ENCODE measurements at places on chromosomes 2 and 18.

- no peak for DNase-seq
Measured at GRCh38 chr18:23971666-23972230, 42.8 kb upstream of the TTC39C start.

DNA sequence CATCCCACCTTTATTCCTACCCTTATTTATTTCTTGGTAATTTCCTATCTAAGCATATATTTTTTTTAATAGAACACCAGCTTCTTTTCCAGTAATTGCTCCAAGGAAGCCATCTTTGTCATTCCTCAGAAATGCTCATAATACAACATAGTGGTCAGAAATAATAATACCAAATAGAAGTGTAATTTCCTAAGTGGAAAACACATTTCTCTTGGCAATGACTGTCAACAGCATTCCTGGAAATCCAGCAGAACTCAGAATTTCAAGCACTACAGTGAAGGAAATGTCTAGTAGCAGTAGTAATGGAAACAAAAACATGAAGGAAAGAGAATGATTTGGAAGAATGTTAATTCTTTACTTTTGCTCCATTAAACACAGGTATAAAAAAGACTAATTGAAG lies 56.6 kb downstream of the GDF7 start:
- DNase-seq, result no peak

DNA sequence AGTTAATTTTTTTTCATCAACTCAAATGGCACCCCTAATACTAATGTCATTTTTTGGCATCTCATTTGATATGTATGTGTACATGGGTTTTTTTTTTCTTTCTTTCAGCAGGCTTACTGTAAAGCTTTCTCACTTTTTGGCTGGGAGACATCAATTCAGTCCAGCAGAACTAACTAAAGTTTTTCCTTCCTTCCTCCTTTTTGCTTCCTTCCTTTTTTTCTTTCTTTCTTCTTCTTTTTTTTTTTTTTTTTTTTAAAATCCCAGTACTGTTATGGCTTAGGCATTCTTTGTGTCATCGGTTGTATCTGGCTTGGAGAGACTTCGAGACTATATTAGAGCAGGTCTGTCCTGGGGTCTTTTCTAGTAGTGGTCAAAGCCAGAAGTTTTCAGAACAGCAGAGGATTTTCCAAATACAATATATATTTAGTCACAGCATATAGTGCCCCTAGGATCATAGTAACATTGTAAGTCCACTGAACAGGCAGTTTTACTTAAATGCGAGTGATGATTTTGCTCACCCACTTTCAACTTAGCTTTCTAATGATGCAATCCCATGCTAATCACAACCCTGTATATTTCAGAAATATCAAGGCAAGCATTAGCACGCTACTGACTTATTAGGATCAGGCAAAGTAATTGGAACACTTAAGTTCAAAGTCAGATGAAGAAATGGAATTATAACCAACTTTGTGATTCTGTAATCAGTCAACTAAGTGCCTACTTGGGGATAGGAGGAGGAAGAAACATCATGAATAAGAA lies 4.0 kb downstream of the KLHL29 start:
- DNase-seq, result no peak

GRCh38 chr18:36382854-36383253 lies 85.3 kb downstream of the FHOD3 start:
- DNase-seq, result no peak

DNA sequence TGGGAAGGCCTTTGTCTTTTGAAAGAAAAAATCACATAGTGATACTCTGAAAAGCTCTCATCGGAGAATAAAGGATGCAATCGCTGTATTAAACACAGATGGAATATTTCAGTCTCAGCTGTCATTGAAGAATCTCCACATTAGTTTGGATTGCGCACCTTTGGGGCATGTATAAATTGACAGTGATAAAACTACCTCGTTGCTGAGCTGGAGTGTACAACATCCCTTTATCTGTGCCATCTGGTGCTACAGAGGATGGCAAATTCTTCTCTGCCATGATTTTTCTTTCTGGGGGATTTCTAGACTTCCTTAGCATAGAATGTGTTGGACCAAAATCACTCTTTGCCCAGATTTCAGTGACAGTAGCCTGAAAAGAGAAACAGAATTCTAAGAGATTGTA lies 185.3 kb downstream of the PARD3B start:
- DNase-seq, result no peak

DNA sequence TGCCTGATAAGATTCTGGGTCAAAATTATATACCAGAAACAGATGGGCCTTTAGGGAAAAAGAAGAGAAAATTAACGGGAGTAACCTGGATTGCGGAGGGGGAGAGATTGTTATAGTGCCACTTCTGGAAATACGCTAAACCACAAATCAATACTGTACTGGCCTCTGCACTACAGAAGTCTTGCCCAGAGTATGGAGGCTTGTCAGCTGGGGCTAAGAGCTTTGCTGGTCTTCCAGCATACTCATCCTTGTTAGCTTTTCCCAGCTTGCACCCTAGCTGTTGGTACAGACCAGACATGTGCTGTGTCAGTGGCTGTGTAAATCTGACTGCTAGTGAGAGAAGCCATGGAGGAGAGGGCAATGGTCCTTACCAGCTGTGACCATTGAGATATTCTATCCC lies 8.9 kb downstream of the AGBL5 start:
- no peak for DNase-seq

DNA sequence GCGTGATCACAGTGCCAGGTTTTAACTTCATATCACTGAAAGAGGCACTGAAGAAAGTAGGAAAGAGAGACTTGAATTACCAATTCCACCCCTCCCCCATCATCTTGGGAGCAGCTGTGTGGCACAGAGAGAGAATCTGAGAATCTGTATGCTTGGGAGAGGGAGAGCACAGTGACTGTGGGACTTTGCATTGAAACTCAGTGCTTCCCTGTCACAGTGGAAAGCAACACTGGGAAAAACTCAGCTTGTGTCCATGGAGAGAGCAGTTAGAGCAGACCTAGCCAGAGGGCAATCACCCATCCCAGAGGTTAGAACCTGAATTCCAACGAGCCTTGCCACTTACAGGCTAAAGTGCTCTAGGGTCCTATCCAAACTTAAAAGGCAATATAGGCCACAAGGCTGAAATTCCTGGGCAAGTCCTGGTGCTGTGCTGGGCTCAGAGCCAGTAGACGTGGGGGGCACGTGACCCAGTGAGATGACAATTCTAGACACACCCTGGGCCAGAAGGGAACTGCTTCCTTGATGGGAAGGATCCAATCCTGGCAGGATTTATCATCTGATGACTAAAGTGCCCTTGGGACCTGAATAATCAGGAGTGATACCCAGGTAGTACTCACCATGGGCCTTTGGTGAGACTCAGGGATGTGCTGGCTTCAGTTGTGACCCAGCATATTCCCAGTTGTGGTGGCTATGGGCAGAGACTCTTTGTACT lies 15.5 kb upstream of the ABCB11 start:
- peak; percentile 51 for DNase-seq

GRCh38 chr2:238635647-238636051 lies 208.9 kb downstream of the ASB1 start:
- DNase-seq, result no peak

- DNase-seq, result no peak
Measured at GRCh38 chr2:84841577-84841976, 39.3 kb downstream of the TRABD2A start.

GRCh38 chr18:12904012-12904516 lies 20.0 kb upstream of the PTPN2 start:
- DNase-seq, result no peak

- DNase-seq, result no peak
Measured at GRCh38 chr18:48142994-48143393, 212.5 kb upstream of the SMAD2 start.

DNA sequence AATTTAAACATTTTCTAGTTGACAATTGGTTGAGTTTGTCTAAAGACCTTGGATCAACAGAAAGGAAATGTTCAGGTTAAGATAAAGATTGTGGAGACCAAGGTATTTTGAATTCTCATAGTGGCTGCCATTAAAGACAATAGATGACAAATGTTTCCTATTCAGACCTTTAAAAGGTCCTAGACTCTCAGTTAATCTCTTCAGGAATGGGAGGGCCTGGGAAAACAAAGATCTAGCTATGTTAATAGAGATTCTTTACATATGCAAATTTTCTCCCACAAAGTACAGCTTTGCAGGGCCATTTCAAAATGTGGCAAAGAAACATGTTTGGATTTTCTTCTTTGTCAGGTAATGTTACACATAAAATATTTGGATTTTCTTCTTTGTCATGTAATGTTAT lies 403.9 kb downstream of the SPAG16 start:
- no peak for DNase-seq

DNA sequence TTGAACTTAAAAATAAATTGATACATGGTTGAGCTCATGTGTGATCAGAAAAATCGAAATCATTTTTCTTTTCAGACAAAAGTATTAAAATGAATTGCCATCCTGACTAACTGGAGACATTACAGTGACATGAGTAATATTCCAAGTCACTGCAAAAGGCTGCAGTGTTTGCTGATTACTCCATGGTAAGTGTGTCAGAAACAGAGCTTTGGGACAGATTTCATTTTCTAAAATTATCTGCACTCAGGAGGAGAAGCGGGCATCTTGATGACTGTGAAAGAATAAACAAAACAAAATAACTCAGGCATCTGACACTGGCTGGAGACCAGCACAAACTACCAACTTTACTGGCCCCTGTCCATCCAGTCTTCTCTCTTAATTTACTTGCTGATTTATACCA lies 312.3 kb upstream of the PIK3C3 start:
- no peak for DNase-seq

GRCh38 chr2:218041302-218042168 lies 27.5 kb upstream of the RUFY4 start:
- no peak for DNase-seq

DNA sequence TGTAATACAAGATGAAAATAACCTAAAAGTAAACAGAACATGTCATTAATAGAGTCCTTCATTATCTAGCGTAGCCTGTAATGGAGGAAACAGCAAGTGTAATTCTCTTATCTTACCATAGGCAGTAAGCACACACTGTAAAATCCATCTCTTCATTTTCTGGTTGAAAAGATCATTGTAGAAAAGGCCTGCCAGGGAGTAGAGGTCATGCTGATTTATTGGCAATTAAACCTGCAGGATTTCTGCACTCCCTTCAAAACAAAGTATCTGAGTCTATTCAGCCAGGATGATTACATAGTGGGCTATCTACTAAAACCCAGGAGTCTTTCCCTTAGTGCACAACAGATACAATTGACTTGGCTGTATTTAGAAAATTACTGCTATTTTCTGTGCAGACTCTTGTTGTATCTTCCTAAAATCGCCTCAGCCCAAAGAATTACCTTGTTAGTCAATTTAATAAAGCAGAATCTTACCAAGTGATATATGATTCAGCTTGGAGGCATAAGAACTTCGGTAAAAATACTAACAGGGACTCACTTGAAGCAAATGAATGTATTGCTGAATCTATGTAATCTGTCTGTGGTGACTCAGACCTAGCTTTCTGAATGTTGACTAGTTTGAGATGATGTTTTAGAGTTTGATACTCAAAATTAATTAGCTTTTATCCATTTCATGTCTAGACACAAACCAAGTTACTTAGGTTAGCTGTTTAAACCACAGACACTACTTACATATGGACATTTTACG lies 250.4 kb upstream of the STON1 start:
- no peak for DNase-seq

DNA sequence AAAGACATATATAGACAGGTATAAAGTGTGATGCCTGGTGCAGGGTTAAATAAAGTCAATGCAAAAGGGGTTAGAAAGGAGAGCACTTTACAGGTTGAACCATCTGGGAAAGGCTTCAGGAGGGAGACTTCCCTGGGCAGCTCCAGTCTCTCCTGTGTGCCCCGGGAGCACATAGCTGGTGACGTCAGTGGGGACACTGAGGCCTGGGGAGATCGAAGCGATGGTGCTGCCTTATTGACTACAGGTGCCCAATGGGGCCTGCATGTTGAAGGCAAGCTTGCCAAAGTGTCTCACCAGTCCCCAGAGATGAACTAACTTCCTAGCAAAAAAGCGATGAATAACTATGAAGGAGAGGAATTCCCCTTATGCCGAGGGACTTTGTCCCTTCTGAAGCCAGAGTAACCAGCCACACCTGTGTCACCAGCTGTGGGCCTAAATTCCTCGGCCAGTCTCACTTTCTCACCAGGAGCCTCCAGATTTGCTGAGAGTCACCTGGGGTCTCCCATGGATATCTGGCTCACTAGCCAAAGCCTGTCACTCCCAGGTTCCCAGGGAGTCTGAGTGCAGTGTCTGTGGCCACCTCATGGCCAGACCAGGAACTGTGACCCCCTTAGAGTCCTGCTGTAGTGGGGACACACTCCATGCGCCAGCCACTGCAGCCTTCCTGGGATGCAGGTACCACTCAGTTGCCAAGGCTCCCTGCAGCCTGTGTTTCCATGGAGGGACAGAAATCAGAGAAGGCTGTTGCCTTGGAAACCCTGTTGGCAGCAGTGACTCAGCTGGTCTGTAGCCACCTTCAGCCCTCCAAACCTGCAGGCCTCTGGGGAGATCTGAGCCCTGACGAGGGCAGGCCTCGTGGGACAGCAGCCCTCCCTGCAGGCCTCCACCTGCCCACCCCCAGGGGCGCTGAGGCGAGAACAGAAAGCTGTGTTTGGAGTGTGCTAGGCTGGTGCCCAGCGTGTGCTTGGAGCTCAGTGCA lies 128.7 kb downstream of the CTIF start:
- peak; percentile 35 for DNase-seq

GRCh38 chr2:217832115-217832514 lies 170.7 kb downstream of the TNS1 start:
- DNase-seq, result no peak

DNA sequence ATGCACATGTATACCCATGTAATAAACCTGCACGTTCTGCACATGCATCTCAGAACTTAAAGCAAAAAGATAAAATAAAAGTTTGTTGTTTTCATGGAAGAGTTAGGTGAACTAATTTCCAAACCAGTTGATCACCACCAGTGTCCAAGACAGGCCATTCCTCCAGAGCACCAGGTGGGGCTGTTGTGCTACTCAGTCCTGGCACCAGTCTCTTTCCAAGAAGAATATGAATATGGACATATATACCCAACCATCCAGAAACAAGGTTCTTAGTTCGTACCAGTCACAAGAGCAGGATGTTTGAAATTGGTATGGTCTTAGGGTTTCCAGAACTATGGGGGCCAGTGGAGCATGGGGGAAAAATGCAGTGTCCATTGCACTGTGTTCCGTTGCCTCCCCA lies 17.2 kb upstream of the TNP1 start:
- no peak for DNase-seq

- no peak for DNase-seq
Measured at GRCh38 chr2:193528458-193528857, 1333.7 kb upstream of the TMEFF2 start.

DNA sequence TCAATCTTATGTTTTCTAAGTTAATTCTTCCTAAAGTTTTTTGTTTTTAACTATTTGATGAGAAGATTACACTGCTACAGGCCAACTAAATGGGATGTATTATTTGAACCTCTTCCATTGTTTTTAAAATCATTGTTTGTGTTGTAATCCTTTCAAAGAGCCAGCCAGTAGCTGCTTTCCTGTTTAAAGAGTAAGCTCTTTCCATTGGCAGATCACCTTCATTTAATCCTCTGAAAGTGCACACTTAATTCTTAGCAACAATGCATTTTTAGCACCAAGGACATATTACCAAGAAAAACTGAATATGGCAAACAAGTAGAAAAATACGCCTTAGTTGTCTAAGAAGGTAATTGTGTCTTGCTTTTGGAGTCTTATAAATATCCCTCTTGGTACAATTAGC lies 54.0 kb downstream of the MEIS1 start:
- no peak for DNase-seq
